Endothelial cell (in vitro differentiated cells): ENCODE measurements at places on chromosomes 11 and 22. TPM values are rescaled to one million over a fixed set of nuclear protein-coding genes. Genes with fewer than 3 reads are reported as not detected.

Gene SMTNL1
- 45.2 TPM for total RNA-seq

Gene MMP10
- not detected for total RNA-seq

- DNase-seq = no peak
Observed at GRCh38 chr11:65793144-65793581, 6.3 kb downstream of the OVOL1 start.

Gene KLHL22
- 19.4 TPM for total RNA-seq

DNA sequence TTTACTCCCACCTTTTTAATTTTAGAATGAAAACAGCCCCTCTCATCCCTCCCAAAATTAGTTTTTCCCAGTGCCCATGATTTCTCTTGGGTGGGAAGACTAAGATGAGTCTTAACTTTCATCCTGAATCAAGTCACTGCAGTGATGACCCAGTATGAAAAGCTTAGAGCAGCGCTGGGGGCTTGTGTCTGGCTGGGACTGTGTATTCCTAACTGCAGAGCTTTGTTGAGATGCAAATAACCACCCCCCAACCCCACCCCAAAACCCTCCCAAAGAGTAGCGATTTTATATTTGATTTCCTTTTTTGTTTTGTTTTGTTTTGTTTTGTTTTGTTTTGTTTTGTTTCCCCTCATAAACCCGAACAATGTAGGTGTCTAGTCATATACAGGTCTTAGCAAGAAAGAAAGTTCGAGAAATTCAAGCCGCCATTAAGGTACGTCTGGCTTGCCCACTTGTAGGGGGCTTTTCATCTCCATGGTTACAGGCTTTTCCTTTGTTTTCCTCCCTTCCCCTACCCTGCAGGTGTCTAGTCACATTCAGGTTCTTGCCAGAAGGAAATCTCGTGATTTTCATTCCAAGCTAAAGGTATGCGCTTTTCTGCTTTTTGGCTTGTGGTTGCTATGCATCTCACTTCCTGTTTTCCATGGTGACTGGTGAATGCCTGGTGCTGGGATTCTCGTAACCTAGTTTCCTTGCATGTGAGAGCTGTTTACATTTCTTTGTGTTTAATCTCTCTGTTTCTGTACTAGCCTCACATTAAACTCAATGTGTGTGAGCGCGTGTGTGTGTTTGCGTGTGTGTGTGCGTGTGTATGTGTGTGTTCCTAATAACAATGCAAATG, 144.6 kb upstream of the RASSF10 start:
- DNase-seq = peak; percentile 57

DNA sequence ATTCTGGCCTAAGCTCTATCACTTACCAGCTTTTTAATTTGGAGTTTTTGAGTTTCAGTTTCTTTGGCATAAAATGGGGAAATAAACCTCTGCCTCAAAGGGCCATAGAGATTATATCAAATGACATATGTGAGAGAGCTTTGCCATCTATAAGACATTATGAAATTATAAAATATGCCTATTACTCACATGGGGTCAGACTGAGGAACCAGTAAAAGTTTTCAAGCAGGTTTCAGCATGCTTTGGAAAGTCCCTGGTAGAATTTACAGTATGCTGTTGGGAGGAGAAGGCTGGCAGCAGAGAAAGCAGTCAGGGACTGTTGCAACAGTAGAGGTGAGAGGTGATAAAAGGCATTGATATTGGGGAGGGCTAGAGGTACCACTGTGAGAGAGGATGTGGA, 13.6 kb upstream of the MTNR1B start:
- no peak for DNase-seq

Gene INPP5J
- total RNA-seq = 2.8 TPM

DNA sequence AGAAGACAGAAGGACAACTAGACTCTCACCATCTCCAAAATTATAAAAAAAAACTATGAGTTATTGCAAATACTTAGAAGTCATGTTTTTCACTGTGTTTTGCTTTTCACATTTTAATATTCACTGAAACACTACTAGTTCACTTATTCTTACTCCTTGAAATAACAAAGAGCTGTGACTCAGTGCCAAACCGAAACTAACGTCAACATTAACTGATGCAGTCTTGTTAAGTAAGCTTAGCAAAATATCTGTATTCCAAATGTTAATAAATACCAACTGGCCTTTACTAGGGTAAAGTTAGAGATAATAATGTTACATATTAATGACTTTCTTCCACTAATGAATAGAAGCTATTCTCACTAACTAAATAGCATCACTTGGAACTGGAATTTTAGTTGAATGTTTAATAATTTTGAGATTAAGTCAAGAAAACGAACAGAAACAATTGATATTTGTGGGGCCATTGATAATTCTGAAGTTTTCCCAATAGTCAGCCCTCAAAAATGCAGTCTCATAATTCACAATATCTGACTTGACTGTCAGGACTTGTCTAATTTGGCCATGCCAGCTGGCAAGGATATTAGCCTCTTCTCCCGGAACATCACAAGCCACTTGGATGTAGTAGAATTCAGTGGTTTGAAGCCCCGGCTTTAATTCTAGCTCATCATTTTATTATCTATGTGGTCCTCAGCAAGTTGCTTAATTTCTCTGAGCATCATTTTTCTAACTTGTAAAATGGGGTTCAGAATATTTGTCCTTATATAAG, 230.1 kb upstream of the DDI1 start:
- DNase-seq = no peak

DNA sequence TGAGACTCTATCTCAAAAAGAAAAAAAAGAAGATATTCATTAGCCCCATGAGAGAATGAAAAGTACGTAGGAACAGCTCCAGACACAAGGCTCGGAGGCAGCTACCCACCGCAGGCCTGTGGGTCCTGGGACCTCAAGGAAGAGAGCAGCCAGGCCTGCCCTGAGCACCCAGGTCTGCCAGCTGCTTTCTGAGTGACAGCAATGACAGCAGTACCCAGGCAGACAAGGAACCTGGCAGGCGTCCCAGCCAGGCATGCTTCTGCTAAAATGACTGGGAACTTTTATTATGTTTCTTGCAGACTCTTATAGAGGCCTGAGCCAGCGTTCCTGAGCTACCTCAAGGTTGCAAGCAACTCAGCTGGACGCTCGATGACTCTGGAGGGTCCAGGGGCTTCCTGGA, 31.6 kb downstream of the CPT1A start:
- no peak for DNase-seq

Gene GTSE1
- total RNA-seq = 8.2 TPM

Gene TTC9C
- total RNA-seq = 38.1 TPM

DNA sequence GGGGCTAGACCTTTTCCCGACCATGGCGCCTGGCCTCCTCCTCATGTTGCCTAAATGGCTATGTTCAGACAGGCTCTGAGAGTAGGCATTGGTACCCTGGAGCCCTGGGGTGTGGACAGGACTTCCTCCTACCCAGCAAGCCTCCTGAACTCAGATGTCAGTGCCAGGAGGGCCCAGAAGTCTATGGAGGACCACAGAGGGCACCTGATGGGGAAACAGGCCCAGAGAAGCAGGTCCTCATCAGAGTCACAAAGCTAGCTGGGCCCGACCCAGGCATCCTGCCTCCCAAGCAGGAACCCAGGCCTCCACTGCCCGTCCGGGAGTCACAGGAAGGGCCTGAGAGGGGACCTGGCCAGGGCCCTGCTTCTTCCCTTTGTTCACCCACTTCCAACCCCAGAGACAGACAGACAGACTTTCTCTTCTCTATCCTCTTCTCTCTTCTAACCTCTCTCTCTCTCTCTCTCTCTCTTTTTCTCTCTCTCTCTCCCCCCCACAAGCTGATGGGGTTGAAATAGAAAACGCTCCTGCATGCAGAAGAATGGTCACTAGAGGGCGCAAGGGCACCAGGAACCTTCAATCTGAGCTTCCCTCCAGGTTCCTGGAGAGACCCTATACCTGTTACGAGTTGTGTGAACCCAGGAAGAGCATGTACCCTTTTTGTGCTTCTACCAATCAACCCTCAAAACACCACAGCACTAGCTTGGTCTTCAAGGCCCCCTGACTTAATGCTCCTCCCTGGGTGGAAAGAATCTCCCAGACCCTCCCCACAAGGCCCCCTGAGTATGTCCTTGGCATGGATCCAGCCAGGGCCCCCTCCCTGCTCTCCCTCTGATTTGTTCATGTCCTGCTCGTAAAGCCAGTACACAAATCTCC, 27.1 kb downstream of the ARAP1 start:
- peak; percentile 79 for DNase-seq

- no peak for DNase-seq
Observed at GRCh38 chr11:44221992-44222391, 87.9 kb downstream of the ALX4 start.

DNA sequence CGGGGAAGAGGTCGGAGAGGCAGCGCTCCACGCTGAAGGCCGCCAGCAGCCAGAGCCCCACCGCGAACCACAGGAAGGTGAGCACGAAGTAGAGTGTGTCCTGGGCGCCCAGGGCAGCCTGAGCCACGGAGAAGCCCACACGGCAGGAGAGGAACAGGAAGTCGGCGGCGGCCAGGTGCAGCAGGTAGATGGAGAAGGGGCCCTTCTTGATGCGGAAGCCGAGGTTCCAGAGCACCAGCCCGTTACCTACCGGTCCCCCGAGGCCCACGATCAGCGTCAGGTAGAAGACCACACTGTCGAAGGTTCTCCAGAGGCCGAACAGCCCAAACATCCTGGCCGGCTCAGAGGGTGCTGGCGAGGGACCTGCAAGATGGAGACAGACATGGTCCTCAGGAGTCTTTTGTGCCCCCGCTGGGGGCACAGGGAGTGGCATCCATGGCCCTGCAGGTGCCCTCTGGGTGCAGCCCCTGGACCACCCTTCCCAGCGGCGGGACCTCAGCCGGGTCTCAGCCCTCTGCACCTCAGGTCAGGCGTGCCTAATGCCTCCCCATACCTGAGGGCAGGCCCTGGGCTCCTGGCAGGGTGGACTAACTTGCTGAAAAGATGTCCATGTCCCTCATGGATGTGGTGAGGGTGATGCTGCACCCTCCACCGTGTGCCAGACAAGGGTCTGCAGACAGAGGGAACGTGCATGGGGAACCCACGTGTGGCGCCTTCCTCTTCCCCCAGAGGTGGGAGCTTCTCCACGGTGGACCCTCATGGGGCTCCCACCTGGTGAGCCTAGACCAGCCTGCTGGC, at the start of gene MRGPRG:
Gene MRGPRG, minus strand, starts transcription at position 331 of the 798 bp plus-strand sequence. Its CDS starts 0 bp downstream, at position 331.
- no peak for DNase-seq

- no peak for DNase-seq
Observed at GRCh38 chr11:35711173-35711910, 48.8 kb downstream of the TRIM44 start.

DNA sequence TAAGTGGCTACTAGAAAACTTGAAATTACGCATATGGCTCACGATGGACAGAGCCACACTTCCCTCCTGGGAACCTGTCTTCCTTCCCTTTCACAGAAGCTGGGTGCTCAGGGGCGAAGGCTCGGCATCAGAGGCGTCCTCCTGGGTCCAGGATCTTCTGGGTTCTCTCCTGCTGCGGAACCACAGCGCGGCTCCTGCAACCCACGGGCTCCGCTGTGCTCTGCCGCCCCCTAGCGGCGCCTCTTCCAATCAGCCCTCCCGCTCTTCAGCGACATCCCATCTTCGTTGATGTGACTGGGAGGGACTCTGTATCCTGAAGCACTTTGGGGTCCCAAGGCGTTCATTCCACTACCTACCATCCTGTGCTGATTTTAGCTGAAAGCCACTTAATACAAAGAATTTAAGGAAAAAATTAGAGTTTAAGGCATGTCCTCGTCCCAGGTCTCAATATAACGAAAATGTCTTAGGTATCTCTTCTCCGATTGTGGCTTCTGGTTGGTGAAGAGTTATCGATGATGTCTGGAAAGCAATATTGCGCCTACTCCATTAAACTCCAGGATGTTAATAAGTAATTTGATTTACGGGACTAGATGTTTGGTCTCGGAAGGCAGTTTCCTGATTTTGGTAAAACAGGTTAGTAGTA, 14.8 kb upstream of the RPS3 start:
- peak; percentile 82 for DNase-seq

DNA sequence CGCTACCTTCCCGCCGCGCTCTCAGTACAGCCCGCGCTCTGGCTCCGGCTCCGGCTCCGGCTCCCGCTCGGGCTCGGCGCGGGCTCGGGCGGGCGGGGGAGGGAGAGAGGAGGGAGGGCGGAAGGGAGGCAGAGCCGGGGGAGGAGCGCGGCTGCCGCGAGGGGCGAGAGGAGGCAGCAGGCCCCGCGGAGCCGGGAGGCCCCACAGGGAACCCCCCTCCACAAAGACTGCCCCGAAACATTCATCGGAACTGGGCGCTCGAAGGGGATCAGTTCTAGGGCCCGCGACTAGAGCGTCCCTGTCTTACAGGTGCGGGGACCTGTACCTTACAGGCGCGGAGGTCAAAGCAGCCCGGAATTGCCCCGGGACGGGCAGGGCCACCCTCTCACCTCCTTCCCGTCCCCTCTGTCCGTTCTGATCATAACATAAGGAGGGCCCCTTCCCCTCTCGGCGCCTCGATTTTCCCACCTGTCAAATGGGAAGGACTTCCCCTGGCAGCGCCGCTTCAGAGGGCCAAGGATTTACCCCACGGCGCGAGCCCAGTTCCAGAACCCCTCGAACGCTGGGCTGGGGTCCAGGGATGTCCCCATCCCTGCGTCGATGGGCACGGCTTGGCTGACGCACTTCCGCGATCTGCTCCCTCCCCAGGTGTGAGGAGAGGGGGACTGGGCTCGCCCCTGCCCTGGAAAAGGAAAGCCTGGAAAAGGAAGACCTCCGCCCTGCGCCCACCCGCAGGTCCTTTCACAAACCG, at the start of gene SHISA8:
Gene SHISA8, minus strand, starts transcription at position 40 of the 751 bp plus-strand sequence. CDS start 407 bp downstream, outside the sequence.
- DNase-seq = peak; percentile 64

- DNase-seq = no peak
Observed at GRCh38 chr22:26436903-26437515, 7.9 kb downstream of the ASPHD2 start.

DNA sequence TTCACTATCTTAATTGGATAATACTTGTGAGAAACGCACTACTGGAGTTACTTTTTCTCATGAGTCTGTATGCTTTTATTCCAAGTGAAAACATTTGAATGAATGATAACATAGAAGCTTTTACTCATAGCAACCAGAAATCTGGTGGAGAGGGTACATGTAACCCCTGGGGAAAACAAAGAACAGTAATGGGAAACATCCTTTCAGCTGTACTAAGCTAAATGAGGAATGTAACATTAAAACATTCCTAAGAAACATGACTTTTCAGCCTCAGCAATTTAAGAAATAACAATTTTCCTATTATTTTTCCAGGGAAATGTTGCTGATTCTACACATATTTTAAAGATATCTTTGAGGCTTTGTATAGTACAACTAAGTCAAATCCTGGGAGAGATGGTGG, 97.2 kb upstream of the CEP126 start:
- DNase-seq = no peak

Gene IFITM10
- total RNA-seq = 0.64 TPM
